RWPE1 (cell line): ENCODE measurements at places on chromosomes 6 and 20.

GRCh38 chr6:37926661-37927060, 107.1 kb downstream of the ZFAND3 start:
- no peak for DNase-seq

DNA sequence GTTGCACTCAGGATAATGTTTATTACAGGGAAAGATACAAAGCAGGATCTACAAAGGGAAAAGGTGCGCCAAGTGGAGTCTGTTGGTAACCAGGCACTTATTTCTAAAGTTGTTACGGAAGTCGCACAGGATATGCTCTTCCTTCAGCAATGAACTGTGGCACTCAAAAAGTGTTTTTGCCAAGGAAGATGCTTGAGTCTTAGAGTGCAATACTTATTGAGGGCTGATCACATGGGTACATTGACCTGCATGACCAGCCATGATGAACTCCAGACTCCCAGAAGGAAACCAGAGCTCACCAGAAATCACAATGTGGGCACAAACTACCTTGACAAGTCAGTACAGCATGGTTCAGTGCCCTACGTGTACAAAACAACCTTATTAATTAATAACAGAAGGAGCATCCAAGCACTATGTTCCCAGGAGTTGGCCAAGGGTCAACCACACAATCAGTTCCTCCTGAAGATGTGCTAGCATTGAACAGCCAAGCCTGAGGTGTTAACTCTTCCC, 270.7 kb upstream of the TFAP2D start:
- DNase-seq: no peak

DNA sequence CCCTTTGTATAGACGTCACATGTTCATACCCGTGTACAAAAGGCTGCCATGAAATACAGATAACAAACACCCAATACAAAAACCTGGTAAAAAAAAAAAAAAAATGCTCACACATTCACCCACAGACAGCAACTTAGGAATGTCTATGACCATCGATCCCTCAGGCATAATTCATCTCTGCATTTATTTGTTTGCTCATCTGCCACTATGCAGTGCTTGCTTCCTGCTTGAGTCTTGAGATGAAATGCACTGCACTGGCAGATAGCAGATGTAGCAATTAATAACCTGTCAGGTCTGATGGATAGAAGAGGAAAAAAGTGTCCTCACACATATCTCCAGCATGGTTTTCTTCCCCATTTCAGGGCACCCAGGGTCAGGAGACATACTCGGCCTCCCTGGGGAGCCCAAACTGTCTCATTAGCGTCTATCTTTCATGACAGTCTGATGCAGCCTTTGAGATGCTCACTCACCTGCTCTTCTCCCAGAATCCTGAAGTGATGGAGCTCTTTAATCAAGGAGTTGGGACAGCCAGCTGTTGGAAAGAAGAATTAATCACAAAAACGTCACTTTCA, 295.1 kb upstream of the AGPAT4 start:
- DNase-seq: no peak

- DNase-seq: no peak
Measured at GRCh38 chr6:156474507-156475120, 302.6 kb upstream of the ARID1B start.

GRCh38 chr6:158843751-158844683, 24.8 kb upstream of the EZR start:
- no peak for DNase-seq

- no peak for DNase-seq
Measured at GRCh38 chr20:49505518-49505917, 23.1 kb upstream of the KCNB1 start.

- DNase-seq: no peak
Measured at GRCh38 chr20:24459733-24460132, 9.7 kb upstream of the SYNDIG1 start.

GRCh38 chr20:25521382-25521781, 63.9 kb downstream of the NINL start:
- DNase-seq: no peak

- DNase-seq: no peak
Measured at GRCh38 chr6:136586295-136586694, 36.1 kb upstream of the MAP7 start.

DNA sequence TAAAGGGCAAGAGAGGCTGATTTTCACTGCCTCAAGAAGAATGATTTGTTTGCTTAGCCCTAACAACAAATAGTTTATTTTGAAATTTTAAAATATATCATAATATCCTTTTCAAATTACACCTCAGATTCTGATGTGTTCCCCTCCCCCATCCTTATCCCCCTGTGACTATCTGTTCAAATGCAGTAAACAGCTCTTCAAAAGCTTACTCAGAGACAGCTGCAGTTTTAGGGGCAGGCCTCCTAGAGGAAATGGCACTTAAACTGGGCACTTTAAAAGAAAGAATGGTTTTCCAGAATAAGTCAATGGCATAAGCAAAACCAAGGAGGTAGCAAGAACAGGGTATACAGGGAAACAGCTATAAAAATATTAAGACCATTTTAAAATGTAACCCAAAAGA, 118.6 kb upstream of the UST start:
- DNase-seq: no peak

GRCh38 chr20:56348305-56348693, 10.5 kb upstream of the FAM210B start:
- DNase-seq: no peak

- DNase-seq: no peak
Measured at GRCh38 chr20:29876911-29877285, 1380.6 kb upstream of the DEFB115 start.

- peak; percentile 62 for DNase-seq
Measured at GRCh38 chr20:63027922-63028389, 21.2 kb upstream of the BHLHE23 start.

DNA sequence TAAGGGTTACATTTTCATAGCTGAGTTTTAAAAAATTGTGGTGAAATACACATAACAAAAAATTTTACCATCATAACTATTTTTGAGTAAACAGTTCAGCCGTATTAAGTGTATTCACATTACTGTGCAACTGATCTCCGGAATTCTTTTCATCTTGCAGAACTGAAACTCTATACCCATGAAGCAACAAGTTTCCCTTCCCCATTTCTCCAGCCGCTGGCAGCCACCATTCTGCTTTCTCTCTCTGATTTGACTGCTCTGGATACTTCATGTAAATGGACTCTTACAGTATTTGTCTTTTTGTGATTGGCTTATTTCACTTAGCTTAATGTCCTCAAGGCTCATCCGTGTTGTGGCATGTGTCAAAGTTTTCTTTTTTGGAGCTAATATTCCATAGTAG, 341.6 kb downstream of the QKI start:
- no peak for DNase-seq

DNA sequence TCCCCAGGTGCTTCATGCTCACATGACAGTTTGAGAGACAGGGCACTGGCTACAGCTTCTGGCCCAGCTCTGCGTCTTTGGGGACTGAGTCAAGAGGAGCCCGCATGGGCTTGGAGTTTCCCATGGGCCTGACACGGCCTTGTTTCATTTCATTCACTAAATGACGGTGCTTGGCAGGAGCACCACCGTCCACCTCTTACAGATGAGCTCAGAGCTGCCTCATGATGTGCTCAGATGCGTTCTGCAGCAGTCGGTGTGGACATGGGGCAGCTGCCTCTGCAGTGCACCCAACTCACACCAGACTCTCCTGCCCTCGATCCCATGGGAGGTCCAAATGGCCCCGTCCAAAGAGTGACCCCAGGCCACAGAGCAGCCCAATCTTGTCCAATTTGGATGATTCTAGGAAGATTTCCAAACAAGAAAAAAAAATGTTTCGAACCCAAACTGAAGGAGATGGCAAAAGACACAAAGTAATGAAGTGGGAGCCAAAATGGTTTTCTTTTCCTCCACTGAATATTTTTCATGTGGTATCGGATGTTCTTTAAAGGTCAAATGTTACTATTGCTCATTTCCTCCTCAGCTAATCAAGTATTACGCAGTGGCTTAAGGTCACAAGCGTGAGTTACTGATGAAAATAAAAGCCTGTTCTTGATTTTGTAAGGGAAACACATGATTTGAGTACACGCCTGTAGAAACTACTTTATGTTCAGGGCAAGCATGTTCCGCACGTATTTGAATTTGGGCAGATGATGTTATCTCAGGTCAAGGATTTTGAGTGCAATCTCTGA, 524.2 kb downstream of the CDH26 start:
- no peak for DNase-seq

- peak; percentile 83 for DNase-seq
Measured at GRCh38 chr6:30882759-30883684, 1.3 kb upstream of the DDR1 start.
